ENCODE measurements at places on chromosomes 7 and 10. TPM values are rescaled to one million over a fixed set of nuclear protein-coding genes. Genes with fewer than 3 reads are reported as not detected.

Gene SHH
- not detected for total RNA-seq

Gene ABCB4
- 0.76 TPM for total RNA-seq

Gene DPYSL4
- total RNA-seq: not detected

Gene AOC1
- total RNA-seq: 1.9 TPM

Gene RBP3
- not detected for total RNA-seq

Gene CPEB3
- total RNA-seq: 8.8 TPM
